ENCODE measurements at places on chromosomes 3 and 15. TPM values are rescaled to one million over a fixed set of nuclear protein-coding genes. Genes with fewer than 3 reads are reported as not detected.

- DNase-seq, result no peak
These were observed 174.2 kb upstream of the STT3B start for GRCh38 chr3:31358473-31359070.

ZNF35 gene
- polyA plus RNA-seq, result 5.2 TPM

DNA sequence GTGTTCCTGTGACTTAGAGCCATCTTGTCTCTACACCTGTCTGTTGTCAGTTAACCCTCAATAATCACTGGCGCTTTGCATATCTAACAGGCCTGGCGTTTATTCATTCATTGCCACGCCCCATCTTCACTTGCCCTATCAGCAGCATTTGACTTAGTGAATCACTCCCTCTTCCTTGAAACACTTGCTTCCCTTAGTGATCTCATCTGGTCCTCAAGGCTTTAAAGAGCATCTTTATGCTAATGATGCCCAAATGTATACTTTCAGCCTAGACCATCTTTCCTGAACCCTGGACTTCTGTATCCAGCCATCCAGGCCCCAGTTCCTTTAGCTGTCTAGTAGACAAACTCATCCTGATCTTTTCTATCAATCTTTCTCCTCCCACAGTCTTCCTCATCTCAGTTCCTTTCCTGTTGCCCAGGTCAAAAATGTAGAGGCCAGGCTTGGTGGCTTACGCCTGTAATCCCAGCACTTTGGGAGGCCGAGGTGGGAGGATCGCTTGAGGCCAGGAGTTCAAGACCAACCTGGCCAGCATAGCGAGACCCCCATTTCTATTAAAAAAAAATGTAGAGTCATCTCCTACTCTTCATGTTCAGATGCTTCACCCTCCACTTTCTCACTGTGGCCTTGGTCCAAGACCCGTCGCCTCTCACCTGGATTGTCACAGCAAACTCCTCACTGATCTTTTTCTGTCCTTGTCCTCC, 1.4 kb upstream of the IGDCC4 start:
- peak; percentile 48 for DNase-seq

PEX5L gene
- 0.06 TPM for polyA plus RNA-seq

DNA sequence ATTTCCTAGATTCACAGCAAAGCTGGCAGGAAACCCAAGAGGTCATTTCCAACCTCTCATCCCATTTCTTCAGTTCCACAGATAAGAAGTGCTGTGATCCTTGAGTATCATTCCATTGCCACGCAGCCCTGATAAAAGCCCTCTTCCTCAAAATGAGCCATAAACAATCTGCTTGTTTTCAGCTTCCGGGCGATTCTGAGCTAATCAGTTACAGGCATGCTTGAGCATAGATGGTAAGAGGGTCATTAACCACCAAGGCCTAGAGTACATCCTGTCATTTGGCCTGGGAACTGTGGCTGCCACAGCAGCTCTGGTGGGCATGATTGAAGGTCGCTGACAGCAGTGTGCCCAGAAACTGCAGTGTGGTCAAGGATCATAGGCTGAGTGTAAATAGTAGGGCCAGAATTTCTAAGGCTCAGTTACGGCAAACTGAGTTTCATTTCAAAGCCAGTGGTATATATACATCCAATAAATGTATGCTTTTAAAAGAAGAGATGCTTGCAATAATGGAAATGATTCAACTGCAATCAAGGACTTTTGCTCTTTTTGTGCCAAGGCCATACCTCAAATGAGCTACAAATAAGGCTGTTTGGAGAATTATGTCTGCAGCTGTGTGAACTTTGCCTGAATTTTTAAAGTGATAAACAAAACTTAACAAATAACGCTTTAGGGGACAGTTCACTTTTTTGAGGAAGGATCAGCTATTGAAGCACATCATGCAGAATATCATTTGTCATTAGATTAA, 47.3 kb downstream of the P3H2 start:
- peak; percentile 54 for DNase-seq

GRCh38 chr3:48143992-48144391, 44.2 kb downstream of the CDC25A start:
- DNase-seq, result no peak

DNA sequence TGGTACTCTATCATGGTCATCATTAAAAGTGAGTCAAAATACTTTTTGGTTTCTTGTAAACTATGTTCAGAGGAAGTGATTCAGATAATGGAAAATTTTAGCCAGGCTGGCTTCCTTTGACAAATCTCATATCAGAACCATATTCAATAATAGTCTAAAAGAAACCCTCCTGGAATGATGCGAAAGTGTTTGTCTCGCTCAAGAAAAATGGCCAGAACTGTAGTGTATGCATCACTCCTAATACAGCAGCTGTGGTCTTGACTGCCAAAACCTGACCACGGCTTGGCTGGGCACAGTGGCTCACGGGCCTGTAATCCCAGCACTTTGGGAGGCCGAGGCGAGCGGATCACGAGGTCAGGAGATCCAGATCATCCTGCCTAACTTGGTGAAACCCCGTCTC, 35.6 kb upstream of the KCNMB2 start:
- no peak for DNase-seq

- DNase-seq, result peak; percentile 77
These were observed 146.9 kb downstream of the CD47 start for GRCh38 chr3:107943786-107944523.

DAPK2 gene
- polyA plus RNA-seq, result 3.9 TPM

GPR27 gene
- polyA plus RNA-seq, result 3.8 TPM

DNA sequence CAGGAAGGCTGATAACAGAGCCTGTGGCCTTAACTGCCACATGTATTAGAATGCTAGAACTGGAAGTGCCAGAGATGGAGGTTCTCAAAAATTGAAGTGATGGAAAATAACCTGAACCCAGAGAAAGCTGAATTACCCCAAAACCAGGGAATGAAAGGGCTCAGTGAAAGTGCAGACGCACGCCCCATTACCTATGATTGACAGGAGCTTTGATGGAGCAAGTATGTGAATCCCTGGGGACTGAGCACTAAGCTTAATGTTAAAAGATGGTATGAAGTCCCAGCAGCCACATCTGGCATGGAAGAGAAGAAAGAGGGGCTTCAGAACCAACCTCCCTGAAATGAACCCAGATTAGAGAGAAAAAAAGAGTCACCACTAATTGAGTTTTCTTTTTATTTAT, 118.4 kb upstream of the FHIT start:
- DNase-seq, result no peak

HTR3C gene
- not detected for polyA plus RNA-seq

GRCh38 chr3:197674741-197675562, 61.8 kb downstream of the RUBCN start:
- no peak for DNase-seq

DNA sequence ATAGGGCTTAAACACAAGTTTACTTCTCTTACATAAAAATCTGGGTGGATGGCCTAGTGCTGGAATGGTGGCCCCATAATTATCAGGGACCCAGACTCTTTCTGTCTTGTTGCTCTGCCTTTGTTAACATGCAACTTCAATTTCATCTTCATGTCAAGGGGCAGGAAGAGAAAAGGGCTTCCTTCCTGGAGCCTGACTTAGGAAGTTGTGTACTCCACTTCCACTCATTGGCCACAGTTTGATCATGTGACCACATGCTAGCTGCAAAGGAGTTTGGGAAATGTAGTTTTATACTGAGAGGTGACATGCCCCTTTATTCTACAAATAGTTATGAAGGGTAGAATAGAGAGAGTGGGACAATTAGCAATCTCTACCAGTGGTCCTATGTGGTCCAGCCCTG, 39.3 kb downstream of the RHCG start:
- no peak for DNase-seq

GRCh38 chr15:74426404-74427281, 7.1 kb downstream of the SEMA7A start:
- no peak for DNase-seq

- DNase-seq, result peak; percentile 61
These were observed 42.3 kb upstream of the ROPN1 start for GRCh38 chr3:124034016-124034843.

HRG gene
- polyA plus RNA-seq, result not detected

- DNase-seq, result no peak
These were observed 52.2 kb upstream of the SLC6A11 start for GRCh38 chr3:10763817-10764258.

DNA sequence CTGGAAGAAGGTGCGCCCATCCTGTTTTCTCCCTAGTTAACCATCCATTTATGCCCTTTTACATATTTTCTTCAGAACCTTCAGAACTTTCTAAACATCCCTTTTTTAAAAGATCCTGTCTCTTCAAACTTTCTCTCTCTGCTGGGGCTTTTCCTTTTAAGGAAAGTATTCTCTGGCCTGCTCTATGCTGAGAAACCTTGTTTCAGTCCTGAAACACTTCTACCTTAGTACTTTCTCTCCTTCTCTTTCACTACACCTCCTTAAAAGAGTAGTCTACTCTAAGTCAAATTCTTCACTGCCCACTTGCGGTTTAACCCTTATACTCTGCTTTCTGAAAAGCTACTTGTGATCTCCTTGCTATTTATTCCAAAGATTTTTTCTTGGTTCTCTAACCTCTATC, 65.6 kb upstream of the SLC12A8 start:
- DNase-seq, result no peak

DNA sequence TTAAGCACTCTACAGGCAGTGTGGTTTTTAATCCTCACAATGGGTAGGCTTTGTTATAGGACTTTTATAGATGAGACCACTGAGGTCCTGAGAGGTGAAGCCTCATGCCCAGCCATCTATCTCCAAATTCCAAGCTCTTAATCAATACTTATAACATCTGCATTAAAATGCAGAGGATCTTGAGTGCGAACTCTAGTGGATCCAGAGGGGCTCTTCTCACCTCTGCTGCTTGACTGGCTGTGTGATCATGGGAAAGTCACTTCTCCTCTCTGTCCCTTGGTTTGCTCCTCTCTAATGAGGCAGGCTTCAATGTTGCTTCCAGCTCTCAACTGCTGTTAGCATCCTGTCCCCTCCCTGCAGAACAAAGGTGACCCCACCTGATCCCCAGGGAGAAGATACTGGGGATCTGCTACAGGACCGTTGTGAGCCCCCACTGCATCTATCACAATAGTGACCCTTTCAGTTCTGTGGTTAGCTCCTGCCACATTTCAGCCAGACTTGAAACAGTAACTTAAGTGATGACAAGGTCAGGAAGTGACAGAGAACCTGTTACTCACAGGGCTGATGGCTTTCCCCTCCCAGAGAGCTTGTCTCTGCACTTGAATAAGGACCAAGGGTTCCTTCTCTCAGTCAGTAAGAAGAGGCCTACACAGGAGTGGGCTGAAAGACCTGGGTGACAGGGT, 1.3 kb downstream of the SLC27A2 start:
- no peak for DNase-seq

CERS3 gene
- polyA plus RNA-seq, result 4.0 TPM

SLCO2A1 gene
- 3.5 TPM for polyA plus RNA-seq

All from muscle of leg (tissue), 16 donors.